NAMALWA (cell line): ENCODE measurements at places on chromosomes 16 and 17.

DNA sequence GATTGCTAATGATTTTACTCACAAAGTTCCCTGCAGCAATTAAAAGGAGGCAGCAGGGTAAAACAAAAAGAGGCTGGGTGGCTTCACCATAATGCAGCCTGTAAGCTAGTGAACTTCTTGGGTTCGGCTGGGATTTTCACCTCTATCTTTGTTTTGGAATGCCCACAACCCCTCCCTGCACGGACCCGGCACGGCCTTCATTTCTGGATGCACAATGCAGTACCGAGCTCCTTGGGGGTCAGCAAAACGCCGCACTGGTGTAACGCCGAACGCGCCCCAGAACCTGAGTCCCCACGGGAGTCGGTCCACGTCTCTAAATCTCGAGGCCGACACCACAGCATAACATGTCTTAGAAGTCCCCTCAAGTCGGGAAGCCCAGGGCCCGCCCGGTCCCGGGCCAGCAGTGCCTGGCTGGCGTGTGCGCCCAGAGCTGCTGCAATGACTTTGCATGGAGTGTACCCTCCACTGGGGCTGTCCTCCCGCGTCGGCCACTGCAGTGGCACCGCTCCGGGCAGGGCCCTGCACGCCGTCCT, 759 bp downstream of the UBE2O start:
- DNase-seq, result peak; percentile 32

GRCh38 chr17:66387392-66387981, 85.1 kb downstream of the PRKCA start:
- no peak for DNase-seq

GRCh38 chr17:62650587-62650986, 23.1 kb downstream of the MRC2 start:
- no peak for DNase-seq

DNA sequence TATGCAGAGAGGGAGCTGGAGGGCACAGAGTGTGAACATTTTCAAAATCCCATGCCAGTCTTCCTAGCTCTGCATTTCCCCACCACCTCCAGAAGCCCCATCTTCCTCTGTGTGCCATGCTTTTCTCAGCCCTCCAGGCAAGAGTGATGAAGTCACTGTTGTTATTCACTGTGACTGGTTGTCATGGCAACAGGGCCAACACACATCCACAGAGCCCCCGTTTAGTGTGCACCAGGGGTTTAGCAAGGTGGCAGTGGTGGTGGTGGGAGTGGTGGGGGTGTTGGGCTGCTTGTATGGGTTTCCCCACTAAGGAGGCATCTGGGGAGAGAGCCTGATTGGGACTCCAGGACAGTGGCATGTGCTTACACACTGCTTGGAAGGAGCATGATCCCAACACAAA, 309.9 kb upstream of the ASIC2 start:
- DNase-seq, result peak; percentile 22

- DNase-seq, result no peak
Observed at GRCh38 chr17:81065500-81065899, 30.5 kb downstream of the BAIAP2 start.

- DNase-seq, result no peak
Observed at GRCh38 chr16:65945493-65945892, 421.0 kb upstream of the CDH5 start.

DNA sequence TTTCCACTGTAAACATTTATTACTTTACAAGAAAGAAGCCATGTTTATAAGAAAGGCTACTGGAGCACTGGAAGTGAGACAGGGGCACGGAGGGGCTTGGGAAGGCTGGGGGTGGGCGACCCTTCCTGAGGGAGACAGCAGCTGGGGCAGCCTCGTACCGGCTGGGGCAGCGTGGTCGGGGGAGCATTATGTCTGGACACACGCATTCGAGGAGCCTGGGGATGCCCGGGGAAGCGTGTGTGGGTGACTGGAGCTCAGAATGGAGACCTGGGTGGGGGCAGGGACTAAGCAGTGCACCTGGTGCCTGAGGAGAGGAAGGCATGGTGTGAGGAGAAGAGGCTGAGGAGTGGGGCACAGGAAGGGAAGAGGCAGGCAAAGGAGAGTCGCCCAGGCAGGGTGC, 64.5 kb downstream of the SRCIN1 start:
- no peak for DNase-seq

DNA sequence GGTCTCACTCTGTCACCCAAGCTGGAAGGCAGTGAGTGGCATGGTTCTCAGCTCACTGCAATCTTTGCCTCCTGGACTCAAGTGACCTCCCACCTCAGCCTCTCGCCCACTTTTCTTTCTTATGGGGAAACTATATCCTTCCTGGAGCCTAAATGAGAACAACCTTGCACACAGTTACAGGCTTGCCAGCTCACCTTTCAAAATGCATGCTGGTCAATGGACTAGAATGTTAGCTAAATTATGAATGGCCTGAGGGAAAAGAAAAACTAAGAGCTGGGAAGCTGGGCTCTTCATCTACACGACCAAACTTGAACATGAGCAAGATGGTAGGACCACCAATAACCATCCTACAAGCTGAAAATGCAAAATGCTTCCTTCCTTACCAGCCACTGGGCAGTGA, 10.6 kb upstream of the LHX1 start:
- no peak for DNase-seq
